ENCODE measurements at places on chromosomes 4 and X.

DNA sequence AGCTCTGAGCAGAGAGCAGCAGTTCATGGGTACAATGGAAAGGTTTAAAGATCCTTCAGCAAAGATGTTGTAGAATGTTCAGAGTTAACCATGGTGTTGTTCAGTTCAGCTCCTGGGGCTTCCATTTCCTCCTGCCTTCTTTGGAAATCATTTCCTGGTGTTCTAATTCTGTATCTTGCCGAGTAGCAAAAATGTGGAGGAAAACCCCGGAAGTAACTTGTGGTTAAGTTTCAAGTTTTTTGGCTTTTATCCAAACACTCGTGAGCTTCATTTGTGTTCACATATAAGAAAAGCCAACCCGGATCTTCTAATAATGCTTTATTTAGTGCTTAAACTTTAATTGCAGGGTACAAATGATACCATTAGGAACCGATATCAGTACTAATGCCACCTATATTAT lies 33.6 kb upstream of the ARX start:
- DNase-seq = peak; percentile 7

DNA sequence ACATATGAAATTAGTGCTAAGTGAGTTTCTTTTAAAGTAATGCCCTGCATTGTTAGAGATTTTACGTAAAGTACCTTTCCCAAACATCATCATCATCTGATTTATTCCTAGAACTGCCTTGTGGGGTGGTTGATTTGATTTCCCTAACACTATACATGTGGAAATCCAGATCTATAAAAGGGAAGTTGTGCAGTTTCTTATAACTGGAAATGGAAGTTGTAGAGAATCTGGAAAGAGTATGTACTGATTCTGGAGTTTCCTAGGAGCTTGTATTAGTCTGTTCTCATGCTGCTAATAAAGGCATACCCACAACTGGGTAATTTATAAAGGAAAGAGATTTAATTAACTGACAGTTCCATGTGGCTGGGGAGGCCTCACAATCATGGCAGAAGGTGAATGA lies 47.9 kb downstream of the BMP2K start:
- DNase-seq = no peak

GRCh38 chr4:24809815-24810405 lies 14.5 kb downstream of the SOD3 start:
- DNase-seq = peak; percentile 19

GRCh38 chrX:100674705-100675104 lies 30.7 kb downstream of the SRPX2 start:
- DNase-seq = no peak

DNA sequence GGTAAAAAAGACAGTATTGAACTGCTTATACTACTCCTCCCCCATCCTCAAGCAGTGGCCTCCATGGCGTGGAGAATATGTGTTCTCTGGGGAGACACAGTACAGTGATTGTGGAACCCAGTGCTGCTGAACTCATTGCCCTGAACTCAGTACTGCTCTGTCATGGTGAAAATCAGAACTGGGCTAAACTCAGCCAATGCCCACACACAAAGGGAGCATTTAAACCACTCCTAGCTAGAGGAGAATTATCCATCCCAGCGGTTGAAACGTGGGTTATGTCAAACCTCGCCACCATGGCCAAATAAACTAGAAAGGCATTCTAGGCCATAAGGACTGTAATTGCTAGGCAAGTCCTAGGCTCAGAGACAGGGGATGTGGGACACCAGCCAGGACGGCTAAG lies 131.8 kb downstream of the SPOCK3 start:
- DNase-seq = no peak

DNA sequence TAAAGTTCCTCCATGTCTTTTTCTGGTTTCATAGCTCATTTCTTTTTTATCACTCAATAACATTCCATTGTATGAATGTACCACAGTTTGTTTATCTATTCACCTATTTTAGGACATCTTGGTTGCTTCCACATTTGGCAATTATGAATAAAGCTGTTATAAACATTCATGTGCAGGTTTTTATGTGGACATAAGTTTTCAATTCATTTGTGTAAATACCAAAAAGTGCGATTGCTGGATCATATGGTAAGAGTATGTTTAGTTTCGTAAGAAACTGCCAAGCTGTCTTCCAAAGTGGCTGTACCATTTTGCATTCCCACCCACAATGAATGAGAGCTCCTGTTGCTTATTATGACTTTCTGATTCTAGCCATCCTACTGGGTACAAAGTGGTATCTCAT lies 36.3 kb upstream of the ZFX start:
- DNase-seq = no peak

- DNase-seq = no peak
These were observed 20.4 kb downstream of the FAM184B start for GRCh38 chr4:17761062-17761461.

DNA sequence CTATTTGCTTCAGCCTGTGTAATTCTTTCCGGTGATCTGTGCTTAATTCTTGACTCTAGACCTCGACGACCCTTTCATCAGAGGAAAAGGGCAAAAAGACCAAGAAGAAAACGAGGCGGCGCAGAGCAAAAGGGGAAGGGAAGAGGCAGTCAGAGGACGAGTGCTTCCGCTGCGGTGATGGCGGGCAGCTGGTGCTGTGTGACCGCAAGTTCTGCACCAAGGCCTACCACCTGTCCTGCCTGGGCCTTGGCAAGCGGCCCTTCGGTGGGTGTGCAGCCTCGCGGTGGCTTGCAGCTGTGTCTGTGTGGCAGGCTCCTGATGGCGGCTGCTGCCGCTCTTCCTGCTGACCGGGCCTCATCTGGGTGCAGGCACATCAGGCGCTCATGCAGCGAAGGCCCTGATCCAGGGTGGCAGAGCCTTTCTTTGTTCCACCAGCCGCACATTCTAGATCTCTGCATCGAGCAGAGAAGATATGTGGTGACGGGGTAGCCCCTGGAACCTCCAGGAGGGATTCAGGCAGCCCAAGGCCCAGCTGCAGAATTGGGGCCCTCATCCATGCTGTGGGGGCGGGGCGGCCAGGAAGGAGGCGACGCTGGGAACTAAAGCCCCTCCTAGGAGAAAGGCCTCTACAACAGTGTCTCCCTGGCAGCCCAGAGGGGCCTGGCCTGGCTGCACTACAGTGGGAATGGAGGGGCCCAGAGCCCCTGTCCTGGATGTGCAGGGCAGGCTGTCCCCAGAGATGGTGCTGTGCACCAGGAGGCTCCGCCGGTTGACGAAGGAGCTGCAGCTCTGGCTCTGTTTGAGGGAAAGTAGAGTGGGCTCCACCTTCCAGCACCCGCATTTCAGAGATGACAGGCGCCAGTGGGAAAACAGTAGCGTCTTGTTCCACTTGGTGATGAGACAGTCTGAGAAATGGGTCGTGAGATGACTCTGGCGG lies 32.1 kb downstream of the NELFA start:
- no peak for DNase-seq

DNA sequence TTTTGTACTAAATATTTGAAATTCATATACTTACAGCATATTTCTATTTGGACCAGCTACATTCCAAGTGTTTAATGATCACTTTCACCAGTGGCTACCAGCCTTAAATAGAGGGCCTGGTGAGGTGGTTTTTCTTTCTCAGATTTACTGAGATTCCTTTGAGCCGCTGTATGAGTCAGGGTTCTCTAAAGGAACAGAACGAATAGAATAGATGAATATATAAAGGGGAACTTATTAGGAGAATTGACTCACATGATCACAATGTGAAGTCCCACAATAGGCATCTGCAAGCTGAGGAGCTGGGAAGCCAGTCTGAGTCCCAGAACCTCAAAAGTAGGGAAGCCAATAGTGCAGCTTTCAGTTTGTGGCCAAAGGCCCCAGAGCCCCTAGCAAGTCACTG lies 146.2 kb upstream of the TLL1 start:
- peak; percentile 26 for DNase-seq

GRCh38 chrX:56812515-56813105 lies 83.6 kb downstream of the NBDY start:
- DNase-seq = no peak

GRCh38 chrX:54866609-54867008 lies 54.0 kb upstream of the TRO start:
- DNase-seq = no peak

DNA sequence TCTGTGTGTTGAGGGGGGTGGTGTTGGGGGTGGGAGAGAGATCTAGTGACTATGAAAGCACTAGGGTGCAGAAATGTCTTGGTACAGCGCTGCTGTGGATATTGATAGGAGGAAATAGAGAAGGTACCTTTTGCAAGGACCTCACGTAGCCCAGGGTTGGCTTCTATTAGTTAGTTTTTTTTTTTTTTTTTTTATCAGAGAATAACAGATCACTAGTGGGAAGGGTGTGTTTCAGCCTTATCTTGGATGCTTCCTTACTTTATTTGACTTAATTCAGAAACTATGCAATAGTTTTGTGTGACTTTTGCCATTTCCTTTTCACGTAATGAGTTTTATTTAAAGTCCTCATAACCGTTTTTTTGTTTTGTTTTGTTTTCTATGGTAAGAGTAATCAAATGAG lies 16.4 kb upstream of the PGRMC2 start:
- no peak for DNase-seq

DNA sequence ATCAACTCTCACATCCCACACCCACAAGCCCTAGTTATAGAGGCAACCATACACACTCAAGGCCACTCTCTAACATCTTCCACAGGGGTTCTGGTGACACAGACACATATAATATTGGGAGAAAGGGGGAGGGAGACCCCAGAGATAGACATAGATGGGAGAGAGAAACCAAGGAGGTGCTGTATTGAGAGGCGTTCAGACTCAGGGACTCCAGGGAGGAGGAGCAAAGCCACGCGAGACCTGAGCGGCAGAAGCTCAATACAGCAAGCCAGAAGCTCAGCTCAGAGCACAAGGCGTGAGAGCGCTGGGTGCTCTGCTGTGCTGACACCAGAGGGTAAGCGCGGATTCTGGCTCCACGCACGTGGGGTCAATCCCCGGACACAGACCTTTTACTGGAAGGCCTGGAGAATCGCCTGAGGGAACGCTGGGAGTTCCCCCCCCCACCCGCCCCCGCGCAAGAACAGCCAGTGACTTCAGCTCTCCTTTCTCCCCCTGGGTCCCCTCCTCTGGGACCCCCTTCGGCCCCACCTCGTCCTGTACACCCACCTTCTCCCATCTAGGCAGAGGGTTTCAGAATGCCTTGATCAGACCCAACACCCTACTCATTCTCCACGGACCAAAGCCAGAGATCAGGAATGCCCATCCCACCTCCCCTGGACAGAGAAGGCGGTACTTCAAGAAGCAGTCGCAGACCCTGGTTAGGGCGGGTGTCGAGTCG lies 8.7 kb downstream of the MSX1 start:
- DNase-seq = no peak

- DNase-seq = no peak
These were observed 25.8 kb downstream of the RGS12 start for GRCh38 chr4:3318561-3319021.

- DNase-seq = no peak
These were observed 486 bp downstream of the ABLIM2 start for GRCh38 chr4:8157944-8158709.

- no peak for DNase-seq
These were observed 112.9 kb downstream of the CEP44 start for GRCh38 chr4:174396599-174397110.

DNA sequence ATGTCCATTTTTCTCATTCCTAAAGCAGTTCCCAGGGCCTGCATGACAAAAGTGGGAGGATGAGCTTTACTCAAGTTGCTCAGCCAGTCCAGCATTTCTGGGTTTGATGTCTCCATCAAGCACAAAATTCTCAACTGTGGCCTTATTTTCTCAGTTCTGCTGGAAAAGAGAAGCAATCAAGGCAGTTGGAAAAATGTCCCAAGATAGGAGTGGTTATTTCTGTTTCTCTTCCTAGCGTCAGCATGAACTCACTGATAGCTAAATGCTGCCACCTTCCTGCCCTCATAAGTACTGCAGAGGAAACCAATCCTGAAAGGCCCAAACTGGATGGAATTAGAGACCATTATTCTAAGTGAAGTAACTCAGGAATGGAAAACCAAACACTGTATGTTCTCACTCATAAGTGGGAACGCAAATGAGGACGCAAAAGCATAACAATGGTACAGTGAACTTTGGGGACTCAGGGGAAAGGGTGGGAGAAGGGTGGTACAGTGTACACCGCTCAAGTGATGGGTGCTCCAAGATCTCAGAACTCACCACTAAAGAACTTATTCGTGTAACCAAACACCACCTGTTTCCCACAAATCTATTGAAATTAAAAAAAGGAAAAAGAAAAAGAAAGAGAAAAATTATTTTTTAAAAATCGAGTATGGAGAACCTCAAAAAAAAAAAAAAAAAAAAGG lies 29.6 kb downstream of the ADH7 start:
- DNase-seq = peak; percentile 78

- no peak for DNase-seq
These were observed 7.0 kb upstream of the FGFBP1 start for GRCh38 chr4:15945516-15945915.

Data from fibroblast of skin of scalp (primary cell).